ENCODE measurements at places on chromosomes 11 and 22. TPM values are rescaled to one million over a fixed set of nuclear protein-coding genes. Genes with fewer than 3 reads are reported as not detected.
A peak's percentile ranks its signal among the peaks of the same experiment; 100 is the strongest.

The ISX gene
- total RNA-seq, result not detected

The ATG2A gene
- total RNA-seq, result 93.6 TPM

The TUB gene
- 13.2 TPM for total RNA-seq

The IL17REL gene
- not detected for total RNA-seq

The TTLL8 gene
- not detected for total RNA-seq

The ACCSL gene
- total RNA-seq, result not detected

The SAA4 gene
- not detected for total RNA-seq

The RPS13 gene
- total RNA-seq, result 1,911 TPM

The ALDH3B2 gene
- not detected for total RNA-seq

The BRSK2 gene
- total RNA-seq, result 7.8 TPM

GRCh38 chr22:43832393-43833265 is 20.5 kb upstream of the EFCAB6 start:
- DNase-seq, result no peak

DNA sequence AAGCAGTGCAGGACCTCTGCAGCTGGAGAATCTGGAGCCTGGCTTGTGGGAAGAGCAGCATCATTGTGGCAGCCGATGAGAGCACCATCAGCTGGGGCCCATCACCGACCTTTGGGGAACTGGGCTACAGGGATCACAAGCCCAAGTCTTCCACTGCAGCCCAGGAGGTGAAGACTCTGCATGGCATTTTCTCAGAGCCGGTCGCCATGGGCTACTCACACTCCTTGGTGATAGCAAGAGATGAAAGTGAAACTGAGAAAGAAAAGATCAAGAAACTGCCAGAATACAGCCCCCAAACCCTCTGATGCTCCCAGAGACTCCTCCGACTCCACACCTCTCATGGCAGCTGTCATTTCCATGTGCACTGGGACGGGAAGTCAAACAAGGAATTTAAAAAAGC is 35.6 kb downstream of the ASRGL1 start:
- no peak for DNase-seq

DNA sequence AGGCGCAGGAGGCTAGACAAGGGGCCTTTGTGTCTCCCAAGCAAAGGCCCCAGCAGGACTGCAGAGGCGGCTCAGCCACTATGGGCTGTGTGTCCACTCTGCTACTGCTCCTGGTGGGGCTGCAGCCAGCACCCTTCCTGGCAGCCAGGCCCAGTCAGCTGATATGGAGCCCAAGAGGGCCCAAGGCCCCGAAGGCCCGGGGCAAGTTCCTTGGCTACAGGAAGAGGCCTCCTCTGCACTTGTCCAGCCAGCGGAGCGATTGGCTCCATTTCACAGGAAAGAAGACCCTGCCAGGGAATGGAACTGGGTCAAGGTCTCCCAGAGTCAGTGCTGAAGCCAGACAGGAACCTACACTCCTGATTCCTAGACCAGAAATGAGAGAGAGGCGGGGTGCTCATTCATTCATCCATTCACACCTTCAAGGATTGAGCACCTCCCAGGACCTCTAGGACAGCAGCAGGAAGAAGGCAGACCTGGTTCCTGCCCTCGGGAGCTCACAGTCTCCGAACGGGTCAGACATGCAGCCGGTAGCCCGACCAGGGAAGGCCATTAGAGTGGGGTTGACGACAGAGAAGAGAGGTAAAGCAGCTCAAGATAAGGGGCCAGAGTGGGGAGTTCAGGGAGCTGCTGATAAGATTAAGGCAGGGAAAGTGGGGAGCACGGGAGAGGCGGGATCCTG is 811 bp upstream of the P2RY2 start:
- DNase-seq, result no peak

DNA sequence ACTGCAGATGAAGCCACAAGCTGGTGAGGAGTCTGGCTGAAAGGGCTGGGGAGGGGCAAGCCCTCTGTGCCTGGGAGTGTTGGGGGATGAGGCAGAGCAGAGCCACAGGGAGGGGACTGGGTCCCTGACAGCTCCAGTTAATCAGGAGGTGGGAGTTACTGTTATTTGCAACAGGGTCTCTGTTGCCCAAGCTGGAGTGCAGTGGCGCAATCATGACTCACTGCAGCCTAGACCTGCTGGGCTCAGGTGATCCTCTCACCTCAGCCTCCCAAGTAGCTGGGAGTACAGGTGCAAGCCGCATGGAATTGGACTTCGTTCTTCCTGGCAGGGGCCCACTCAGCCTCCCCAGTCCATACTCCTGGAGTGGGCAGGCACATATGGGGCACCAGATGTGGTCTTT is 7.7 kb downstream of the SCN2B start:
- no peak for DNase-seq

GRCh38 chr11:72741849-72742512 is 10.2 kb downstream of the ARAP1 start:
- DNase-seq, result no peak

DNA sequence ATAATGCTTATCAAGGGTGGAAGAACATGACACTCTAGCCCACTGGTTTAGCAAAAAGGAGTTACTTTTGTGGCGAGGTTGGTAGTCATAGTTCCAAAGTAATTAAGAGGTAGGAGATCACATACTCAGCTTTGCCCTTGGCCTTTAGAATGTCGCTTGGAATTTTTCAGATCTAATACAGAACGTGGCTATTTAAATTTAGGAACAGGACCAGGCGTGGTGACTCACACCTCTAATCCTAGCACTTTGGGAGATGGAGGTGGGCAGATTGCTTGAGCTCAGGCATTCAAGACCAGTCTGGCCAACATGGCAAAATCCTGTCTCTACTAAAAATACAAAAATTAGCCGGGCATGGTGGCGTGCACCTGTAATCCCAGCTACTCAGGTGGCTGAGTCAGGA is 26.1 kb upstream of the ZNRF3 start:
- no peak for DNase-seq

DNA sequence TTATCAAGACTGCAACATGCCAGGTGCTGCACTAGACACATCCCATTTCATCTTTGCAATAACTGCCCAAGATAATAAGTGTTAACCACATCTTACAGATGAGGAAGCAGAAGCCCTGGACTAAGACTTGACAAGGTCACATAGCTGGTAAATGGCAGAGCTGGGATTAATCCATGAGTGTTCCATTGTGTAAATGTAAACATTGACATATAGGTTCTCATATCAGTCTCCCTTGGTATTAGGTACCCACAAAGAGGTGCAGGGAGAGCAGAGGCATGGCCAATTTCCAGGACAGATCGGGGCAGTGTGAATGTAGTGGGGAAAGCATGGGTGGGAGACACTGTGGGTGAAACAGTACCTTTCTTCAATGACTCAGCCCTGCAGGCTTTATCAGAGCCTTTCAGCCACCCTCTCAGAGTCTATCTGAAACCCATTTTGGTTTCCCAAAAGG is 17.9 kb downstream of the MICAL2 start:
- DNase-seq, result no peak

DNA sequence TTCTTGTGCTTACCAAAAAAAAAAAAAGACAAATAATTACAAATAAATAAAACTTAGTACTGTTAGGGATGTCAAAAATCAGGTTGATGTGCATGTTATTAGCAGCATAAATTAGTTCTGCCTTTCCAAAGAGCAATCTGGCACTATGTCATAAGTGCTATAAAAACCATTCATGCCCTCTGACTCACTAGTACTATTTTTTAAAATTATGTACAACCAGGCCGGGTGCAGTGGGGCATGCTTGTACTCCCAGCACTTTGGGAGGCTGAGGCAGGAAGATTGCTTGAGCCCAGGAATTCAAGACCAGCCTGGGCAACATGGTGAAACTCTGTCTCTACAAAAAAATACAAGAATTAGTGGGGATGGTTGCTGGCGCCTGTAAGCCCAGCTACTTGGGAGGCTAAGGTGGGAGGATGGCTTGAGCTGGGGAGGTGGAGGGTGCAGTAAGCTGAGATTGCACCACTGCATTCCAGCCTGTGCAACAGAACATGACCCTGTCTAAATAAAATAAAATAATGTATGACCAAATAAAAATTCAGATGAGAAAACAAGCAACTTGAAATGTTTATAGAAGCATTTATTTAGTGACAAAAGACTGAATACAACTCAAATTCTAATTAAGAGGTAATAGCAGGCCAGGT is 25.3 kb downstream of the UEVLD start:
- no peak for DNase-seq

- DNase-seq, result no peak
These were observed 279.9 kb upstream of the B3GAT1 start for GRCh38 chr11:134691985-134692384.

GRCh38 chr11:132405728-132406127 is 1035.3 kb downstream of the NTM start:
- DNase-seq, result no peak

DNA sequence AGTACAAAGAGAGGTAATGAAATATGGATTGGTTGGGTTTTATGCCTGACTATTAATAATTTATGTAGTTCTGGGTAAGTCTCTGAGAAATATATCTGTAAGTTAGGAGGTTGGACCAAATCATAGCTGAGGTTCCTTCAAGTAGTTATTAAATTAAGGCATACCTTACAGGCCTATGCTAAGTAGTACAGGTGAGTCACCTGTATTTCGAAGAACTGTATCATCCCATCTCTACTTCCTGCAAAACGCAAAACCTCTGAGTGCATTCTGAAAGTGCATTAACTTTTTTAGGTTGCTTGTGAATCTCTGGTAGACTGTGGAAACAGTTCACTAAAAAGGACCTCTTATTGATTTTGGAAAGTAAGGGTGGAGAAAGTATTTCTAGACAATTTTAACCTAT is 37.1 kb downstream of the APOL5 start:
- DNase-seq, result no peak

GRCh38 chr11:129846508-129847335 is 31.1 kb downstream of the TMEM45B start:
- no peak for DNase-seq

GRCh38 chr11:130456286-130456685 is 7.8 kb downstream of the ADAMTS15 start:
- DNase-seq, result no peak

GRCh38 chr11:69888483-69889181 is 69.4 kb upstream of the FGF3 start:
- peak; percentile 23 for DNase-seq

DNA sequence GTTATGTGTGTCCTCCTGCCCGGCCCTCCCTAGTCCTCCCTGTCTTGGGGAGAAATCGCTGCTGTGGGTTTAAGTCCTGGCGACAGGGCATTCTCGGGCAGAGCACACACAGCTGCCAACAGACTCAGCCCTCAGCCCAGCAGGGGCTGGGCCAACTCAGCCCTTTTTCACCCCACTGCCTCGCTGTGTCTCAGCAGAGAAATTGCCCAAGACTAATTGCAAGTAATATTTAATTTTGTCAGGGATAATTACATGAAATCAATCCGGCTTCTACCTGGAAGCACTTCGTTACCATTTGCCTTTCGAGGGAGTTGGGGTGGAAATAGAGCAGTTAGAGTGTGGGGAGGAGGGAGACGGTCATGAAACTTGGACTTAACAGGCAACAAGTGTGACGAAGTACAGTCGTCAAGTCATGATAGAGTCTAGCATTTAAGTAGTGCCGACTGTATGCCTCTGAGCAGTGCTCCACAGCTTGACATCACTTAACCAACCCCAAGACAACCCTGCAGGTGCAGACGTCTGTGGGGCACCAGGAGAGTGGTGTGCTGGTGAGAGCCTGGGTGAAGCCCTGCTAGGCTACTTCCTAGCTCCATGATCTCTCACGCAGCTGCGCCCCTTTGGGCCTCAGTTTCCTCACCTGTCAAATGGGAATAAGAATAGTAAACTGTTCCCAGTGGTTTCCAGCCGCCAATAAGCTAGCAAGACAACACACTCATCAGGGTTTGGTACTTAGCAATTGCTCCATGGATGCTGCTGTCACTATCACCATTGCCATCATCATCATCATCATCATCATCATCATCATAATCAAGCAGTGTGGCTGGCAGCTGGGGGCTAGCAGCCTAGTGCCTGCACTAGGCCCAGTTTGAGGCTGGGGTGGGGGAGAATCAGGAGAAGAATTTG is 29.2 kb downstream of the MN1 start:
- DNase-seq, result no peak

DNA sequence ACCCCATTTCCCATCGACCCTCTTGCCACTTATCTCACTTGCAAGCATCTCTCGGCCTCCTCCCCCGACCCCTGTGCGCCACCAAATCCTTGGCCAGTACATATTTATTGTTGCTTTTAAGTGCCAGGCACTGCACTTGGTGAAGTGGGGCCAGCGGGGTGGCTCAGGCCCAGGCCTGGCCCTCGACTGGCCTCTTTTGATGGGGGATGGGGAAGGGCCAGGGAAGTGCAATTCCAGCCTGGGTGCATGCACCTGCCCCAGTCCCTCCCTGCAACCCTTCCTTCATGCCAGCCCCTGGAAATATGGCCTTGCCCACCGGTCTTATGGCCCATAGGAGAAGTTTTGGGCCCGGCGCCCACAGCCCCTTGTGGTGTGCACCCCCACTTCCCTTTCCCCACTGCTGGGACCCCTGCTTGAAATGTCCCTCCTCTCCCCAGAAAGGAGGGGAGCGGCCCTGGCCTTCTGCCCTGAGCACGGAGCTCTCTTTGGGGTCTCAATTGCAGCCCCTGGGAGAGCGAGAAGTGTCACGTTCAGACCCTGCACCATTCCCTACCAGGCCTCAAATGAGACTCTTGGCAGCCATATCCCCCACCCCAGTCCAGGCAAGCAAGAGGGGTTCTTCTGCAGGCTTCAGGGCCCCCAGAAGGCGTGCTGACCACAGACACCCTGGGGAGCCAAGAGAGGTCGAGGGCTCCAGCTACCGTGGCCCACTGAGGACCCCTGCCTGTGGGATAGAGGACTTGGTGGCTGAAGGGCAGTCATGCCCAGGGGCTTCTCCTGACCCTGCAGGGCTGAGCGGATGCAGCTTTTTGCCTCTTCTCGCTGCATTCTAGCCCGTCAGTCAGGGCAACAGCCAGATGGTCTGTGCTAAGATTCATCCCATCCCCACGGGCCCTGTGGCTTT is 961 bp downstream of the SUSD2 start:
- DNase-seq, result no peak

GRCh38 chr22:39932918-39933649 is 27.1 kb upstream of the TMA7B start:
- no peak for DNase-seq

DNA sequence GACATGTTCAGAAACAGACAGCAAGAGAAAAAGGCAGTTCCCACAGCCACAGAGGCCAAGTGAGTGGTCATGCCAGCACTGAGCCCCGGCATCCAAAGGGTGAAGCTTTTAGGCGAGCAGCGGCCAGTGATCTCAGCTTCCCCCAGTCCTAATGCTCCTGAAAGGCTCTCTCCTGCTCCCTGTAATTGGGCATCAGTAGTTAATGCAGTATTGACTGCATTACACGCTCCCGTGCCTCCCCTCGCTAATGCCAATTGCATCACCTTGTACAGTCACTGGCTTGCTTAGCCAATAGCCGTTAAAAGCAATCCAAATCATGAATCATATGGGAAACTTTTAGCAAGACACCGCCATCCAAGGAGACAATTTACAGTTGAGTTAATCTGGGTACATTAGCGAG is 4.9 kb downstream of the LMO1 start:
- no peak for DNase-seq

GRCh38 chr22:30013201-30013600 is 67.1 kb upstream of the HORMAD2 start:
- no peak for DNase-seq

GRCh38 chr22:23534201-23534850 is 45.8 kb downstream of the IGLL1 start:
- no peak for DNase-seq

GRCh38 chr11:102268083-102268984 is 49.0 kb upstream of the BIRC3 start:
- DNase-seq, result peak; percentile 35

GRCh38 chr11:78906566-78906965 is 331.9 kb upstream of the NARS2 start:
- no peak for DNase-seq

- DNase-seq, result peak; percentile 22
These were observed 2.8 kb upstream of the OR51M1 start for GRCh38 chr11:5380740-5381342.
